ENCODE measurements at places on chromosomes 3 and 15. TPM values are rescaled to one million over a fixed set of nuclear protein-coding genes. Genes with fewer than 3 reads are reported as not detected.

The PLXNA1 gene
- total RNA-seq, result 118 TPM

The THSD4 gene
- total RNA-seq, result 159 TPM

The HRG gene
- not detected for total RNA-seq

The HIGD2B gene
- total RNA-seq, result not detected

The DZIP3 gene
- 14.2 TPM for total RNA-seq

The CELSR3 gene
- total RNA-seq, result 0.89 TPM

The VGLL3 gene
- total RNA-seq, result 19.3 TPM

The GPR149 gene
- total RNA-seq, result not detected

The SMCO1 gene
- not detected for total RNA-seq

The AADAC gene
- total RNA-seq, result 0.09 TPM

The C3orf62 gene
- 1.5 TPM for total RNA-seq

The BFSP2 gene
- not detected for total RNA-seq

The DNAH12 gene
- 0.37 TPM for total RNA-seq

The SCG3 gene
- total RNA-seq, result not detected

The FBXW12 gene
- total RNA-seq, result not detected
